Activated naive CD4-positive, alpha-beta T cell treated with Interleukin-2 at 50 U/mL for 16 hours (primary cell): ENCODE measurements at places on chromosomes 11 and 22.
A peak's percentile ranks its signal among the peaks of the same experiment; 100 is the strongest.

DNA sequence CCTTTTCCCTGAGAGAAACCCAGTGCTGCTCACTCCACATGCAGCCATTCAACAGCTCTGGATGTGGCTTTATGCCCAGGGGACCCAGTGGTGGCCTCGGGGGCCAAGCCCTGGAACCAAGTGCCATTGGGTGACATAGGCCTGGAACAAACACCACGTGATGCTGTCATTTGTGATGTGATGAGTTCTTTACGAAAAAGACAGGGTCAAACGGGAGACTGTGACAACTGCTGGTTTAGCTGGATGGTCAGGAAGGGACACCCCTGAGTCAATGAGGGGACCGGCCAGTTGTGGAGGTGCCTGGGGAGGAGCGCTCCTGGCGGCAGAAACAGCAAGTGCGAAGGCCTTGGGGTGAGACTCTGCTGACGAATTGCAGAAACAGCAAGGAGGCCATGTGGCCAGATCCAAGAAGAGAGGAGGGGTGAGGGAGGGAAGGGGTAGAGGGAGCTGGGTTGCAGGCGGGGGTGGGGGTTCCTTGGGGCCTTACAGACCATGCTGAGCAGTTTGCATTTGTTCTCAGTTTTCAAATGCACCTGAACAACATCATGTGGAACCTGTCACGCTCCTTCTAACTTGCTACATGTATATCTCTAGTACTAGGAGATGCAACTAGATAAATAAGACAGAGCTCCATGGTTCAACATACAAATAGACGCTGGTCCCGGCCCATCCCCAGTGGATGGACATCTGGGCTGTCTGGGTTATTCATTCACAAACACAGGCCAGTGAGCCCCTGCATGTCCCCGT, 56.1 kb downstream of the IGLL5 start:
- no peak for DNase-seq

DNA sequence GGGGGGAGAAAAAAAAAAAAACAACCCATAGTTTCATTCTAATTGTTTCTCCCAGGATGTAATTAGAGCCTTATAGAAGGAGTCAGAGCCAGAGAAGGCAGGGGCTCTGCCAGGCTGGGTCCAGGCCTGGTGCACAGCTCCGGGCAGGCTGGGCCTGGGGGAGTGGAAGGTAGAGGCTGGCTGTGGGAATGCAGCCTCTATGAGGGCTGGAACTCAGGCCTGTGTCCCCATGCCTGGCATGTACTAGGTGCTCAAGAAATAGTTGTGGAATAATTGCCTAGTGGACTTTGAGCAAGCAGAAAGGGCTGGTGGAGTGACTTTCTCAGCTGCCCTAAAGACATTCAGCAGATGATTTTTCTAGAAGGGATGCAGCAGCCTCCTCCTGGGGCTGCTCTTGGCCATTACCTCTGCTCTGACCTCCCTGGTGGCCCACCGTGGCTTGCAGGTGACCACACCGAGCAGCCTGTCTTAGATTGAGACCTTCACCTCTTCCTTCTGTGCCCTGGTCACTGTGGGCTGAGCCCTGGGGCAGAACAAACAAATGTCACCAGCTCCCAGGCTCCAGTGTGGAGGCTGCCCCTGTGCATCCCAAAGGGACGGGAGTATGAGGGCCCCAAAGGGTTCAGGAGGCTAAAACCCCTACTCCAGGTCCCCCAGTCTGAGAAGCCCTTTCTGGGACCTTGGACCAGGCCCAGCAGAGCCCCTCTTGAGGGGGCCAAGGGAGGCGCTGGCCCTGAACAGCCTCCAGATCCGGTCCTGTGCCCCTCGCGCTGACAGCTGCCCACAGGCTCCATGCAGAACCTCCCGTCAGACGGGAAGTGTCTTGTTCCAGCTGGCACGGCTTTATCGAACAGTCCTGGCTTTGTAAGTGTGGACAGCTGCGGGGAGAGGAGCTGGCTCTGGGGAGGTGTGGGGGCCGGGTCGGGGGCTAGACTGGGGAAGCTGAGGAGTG, 18.8 kb downstream of the MYEOV start:
- DNase-seq = no peak

GRCh38 chr11:13567551-13567950, 71.8 kb upstream of the PTH start:
- DNase-seq = no peak

- no peak for DNase-seq
Observed at GRCh38 chr11:72781063-72781312, 12.9 kb downstream of the STARD10 start.

- DNase-seq = no peak
Observed at GRCh38 chr11:77086521-77087472, 15.8 kb upstream of the OMP start.

- no peak for DNase-seq
Observed at GRCh38 chr11:47372422-47372821, 5.9 kb downstream of the SPI1 start.

DNA sequence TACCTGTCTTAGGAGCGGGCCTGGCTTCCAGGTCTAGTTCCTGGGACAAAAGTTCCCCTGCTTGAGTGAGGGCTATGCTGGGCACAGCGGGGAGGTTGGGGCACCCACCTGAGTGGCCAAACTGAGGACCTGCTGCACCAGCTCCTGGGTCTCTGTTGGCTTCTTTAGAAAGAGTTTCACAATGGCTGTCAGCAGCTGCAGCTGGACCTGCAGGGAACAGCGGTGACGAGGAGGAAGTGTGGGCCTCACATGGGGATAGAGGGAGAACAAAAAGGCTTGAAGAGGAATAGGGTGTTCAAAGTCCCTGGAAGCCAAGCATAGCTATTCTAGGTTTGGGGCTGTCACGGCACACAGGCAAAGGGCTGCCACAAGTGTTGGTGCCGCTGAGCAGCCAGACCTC, 26.7 kb upstream of the RASL10A start:
- DNase-seq = no peak

- no peak for DNase-seq
Observed at GRCh38 chr11:115929618-115930129, 425.5 kb upstream of the CADM1 start.

- DNase-seq = no peak
Observed at GRCh38 chr11:35318977-35319925, 100.1 kb downstream of the SLC1A2 start.

- DNase-seq = peak; percentile 19
Observed at GRCh38 chr22:20436307-20436767, 1.3 kb downstream of the SCARF2 start.

- DNase-seq = no peak
Observed at GRCh38 chr11:76891285-76891684, 30.6 kb downstream of the ACER3 start.

DNA sequence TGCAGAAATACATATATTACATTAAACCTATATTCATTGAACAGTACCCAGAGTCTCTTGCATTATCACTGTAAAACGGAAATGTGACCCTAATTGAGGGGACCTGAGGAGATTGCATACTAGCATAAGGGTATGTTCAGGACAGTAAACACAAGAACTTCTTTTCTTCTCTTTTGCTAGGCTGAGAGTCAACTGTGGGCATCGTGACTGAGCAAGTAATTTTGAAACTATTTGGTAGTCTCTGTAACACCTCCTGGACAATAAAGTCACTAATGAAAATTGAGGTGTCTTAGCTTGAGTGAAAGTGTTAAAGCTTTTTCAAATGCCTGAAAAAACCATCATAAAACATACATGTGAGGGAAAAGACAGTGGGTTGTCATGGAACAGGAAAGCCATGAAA, 90.9 kb downstream of the PDHX start:
- no peak for DNase-seq

GRCh38 chr11:90916706-90917105, 693.9 kb upstream of the CHORDC1 start:
- DNase-seq = no peak

GRCh38 chr22:35870517-35871293, 153.0 kb downstream of the APOL5 start:
- no peak for DNase-seq

- no peak for DNase-seq
Observed at GRCh38 chr11:71461696-71462095, 8.7 kb downstream of the NADSYN1 start.
